Activated T-helper 17 cell treated with anti-CD3 and anti-CD28 coated beads, Interleukin-2, amount 50 U/mL, for 72 hours (primary cell): ENCODE measurements at places on chromosomes 16 and 17. TPM values are rescaled to one million over a fixed set of nuclear protein-coding genes. Genes with fewer than 3 reads are reported as not detected.

DNA sequence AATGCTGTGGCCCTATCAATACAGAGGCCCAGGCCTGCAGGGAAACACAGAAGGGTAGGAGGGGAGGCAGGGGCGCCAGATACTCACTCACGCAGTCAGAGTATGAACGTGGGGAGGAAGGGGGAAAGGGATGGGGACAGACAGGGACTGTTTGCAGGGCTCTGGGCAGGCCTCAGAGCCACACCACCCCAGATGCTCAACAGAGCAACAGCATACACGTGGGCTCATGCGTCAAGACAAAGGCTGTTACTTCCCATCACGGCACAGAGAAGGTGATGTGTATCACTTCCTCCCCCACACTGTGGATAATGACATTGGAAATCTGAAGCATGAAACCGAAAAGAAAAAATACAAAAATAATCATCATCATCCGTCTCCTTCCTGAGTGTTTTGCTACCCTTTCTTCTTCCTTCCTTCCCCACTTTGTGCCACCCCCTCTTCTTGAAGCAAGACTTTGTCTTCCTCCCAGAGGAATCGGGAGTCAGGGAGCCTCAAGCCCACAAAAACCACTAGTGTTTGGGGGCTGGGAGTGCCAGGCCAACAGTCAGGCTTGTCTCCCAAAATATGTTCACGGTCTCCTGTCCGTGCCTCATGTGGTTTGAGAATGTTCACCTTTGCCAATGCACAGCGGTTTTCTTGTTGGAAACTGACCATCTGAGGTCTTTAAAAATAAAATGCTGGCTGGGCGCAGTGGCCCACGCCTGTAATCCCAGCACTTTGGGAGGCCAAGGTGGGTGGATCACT, 20.1 kb downstream of the SLC39A11 start:
- ATAC-seq, result no peak

GRCh38 chr16:79328402-79329165, 272.0 kb downstream of the MAF start:
- no peak for ATAC-seq

DNA sequence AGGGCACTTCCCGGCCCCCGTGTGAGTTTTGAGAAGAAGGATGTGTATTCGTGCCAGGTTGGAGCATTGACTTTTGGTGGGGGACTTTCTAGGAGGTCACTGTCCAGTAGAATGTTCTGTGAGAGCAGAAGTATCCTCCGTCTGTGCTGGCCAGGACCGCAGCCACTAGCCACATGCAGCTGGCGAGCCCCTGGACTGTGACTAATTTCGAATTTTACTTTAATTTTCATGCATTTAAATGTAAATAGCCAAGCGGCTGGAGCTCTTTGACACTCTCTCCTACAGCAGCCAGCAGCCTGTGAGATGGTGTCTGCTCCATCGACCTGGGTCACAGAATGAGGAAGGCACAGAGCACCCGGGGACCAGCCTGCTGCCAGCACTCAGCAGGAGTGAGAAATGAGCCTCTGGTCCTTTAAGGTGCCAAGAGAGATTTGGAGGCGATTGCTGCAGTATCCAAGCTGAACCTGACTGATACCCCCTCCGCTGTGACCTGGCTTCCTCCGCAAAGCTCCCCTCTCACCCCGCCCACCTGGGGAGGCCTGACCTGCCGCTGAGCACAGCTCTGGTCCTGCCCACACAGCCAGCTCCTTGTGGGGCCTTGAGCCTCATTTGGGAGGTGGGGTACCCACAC, 7.8 kb downstream of the ATP2A3 start:
- ATAC-seq, result no peak

- no peak for ATAC-seq
These were observed 28.1 kb downstream of the VWA3A start for GRCh38 chr16:22120440-22120839.

DNA sequence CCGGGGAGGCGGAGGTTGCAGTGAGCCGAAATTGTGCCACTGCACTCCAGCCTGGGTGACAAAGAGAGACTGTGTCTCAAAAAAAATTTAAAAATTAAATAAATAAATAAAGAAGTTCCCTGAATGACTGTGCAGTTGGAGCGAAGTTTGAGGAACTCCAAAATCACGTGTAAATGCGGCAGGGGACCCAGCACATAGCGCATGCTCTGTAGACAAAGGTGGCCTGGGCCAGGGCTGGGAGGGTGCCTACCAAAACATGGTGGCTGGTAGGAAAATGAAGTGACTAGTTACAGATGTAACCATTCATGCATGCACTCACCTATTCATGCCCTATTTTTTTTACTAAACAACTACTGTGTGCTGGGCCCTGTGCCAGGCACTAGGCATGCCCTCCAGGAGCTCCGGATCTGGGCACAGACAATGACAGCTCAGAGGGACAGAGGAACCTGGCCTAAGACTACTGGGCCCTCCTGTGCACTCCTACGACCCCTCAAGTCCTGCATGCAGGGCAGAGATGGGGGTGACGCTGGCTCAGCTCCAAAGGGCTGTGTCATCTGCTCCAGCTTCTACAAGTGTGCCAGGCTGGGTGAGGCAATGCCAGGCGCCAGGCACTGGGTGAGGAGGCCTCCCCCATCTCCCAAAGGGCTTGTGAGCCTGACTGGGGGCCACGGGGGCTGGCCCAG, 65.3 kb downstream of the RMI2 start:
- ATAC-seq, result no peak

Gene FLII
- 307 TPM for total RNA-seq

Gene PRMT7
- total RNA-seq, result 57.8 TPM

Gene ARL5C
- not detected for total RNA-seq

Gene CD300LB
- not detected for total RNA-seq

Gene KCNJ16
- not detected for total RNA-seq

Gene PIP4K2B
- 43.8 TPM for total RNA-seq

Gene CCR7
- total RNA-seq, result 140 TPM
